ENCODE measurements at places on chromosomes 1 and 21.

GRCh38 chr1:6303397-6304012, 42.6 kb upstream of the GPR153 start:
- DNase-seq: no peak

DNA sequence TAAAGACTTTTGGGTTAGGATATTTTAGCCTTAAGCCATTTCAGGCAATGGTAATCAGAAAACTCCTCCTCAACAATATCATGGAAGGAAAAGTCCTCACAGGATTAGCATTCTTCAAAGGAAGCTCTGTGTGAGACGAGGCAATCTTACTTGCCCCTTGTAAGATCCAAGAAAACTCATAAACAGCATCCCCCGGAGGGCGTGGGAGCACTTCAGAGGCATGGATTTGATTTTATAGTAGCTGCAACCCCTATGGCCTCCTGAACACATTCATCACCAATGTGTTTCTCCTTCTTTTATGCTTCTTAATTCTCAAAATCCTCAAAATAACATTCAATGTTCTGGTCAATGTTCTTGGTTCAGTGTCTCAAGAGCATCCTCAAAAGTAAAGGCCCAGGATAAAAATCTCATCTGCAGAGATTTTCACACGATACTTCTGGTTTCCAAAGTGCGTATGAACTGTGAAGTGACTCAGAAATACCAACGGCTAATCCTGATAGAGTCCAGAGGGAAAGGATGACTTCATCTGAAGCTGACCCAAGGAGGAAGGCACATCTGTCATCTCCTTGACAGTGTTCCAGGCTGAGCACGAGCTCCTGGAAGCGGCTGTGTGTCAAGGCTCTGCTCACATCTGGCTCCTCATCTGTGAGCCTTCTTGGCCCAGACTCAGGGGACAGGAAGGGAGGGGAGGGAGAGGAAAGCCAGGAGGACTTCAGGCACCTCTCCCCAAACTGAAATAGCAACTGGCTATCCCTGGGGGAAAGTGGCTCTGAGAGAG, 49.3 kb upstream of the PSEN2 start:
- DNase-seq: no peak

DNA sequence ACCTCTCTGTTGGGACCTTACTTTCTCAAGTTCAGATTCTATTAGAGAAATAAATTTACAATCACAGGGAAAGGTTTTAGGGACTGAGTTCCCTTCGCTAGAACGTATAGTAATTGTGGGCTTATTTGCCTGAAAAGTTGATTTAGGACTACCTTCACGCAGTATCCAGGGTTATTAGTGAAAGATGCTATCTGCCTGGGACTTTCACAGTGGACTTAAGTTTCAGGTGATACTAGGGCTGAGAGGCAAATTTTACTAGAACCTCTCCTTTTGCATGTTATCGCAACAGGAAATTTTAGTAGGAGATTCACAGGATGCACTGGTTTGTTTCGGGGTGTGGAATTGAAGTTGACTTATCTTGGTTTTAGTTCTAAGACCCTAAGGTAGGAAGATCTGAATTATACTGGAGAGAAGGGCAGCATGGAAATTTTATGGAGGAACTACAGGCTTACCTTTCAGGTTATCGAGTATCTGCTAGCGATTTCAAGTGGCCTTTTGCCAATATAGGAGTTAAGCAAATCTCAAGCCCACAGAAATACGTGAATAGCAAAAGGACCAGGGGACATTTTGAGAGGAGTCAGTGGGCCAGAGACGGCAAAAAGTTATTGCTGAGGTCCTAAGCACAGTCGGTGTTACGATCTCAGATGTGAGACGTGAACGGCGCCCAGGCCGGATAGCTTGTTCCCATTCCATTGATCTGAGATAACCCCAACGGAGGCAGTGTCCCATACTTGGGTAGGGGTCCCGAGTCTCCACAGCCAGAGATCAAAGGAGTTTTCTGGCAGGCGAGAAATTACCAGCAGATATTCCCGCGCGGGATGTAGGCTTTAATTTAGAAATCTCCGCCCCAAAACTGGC, 723 bp upstream of the GNAI3 start:
- no peak for DNase-seq

GRCh38 chr1:109113590-109114341, at the start of gene ELAPOR1:
Gene ELAPOR1 (plus strand): TSS chr1:109114115. CDS start chr1:109114184, 69 bp downstream.
- DNase-seq: peak; percentile 69

DNA sequence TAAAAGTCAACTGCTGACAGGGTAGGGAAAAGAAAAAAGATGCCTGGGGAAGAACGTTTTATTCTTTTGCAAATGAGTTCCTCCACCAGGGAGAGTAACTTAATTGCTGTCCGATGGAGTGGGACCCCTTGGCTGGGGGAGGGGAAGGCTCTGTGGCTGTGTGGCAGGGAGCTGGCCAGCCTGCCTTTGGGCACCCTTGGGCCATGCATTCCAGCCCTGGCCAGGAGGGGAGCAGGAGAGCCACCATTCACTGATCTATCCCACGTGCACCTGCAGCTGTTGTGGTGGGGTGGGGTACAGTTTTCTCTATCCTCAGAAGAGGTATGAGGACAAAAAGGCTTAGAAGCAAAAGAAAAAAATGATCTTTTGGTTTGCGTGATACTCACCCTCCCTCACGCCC, 116.9 kb downstream of the KCNK1 start:
- DNase-seq: no peak

DNA sequence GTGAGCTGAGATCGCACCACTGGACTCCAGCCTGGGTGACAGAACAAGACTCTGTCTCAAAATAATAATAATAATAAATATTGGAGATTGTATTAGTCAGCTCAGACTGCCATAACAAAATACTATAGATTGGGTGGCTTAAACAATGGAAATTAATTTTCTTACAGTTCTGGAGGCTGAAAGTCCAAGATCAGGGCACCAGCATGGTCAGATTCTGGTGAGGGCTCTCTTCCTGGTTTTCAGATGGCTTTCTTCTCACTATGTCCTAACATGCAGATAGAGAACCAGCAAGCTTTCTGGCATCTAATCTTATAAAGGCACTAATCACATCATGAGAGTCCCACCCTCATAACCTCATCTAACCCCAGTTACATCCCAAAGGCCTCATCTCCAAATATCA, 23.2 kb upstream of the DDAH1 start:
- no peak for DNase-seq

GRCh38 chr1:96211202-96211601, 510.4 kb upstream of the PTBP2 start:
- no peak for DNase-seq

DNA sequence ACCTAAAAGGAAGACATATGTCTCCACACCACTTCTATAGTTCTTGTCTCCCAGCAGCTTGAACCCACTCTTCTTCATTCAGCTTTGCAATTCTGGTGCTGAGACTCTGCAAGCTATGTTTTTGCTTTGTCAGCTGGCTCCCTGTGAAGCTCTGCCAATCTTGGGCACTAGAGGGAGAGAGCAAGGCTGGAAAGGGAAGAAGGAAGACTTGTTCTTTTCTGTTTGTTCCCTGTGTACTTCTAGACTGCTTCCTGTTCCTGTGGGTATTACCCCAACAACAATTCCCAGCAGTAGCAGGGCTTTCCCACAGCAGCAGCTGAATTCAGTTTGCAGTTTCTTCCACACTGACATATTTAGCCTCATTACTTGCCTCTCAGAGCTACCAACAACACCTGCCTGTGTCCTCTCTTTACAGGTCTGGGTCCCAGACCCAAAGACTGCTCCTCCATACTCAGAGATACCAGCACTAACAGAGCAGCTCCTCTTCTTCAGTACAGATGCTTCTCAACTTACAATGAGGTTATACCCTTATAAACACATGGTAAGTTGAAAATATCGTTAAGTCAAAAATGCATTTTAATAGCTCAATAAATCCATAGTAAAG, 275.2 kb upstream of the NEGR1 start:
- no peak for DNase-seq

DNA sequence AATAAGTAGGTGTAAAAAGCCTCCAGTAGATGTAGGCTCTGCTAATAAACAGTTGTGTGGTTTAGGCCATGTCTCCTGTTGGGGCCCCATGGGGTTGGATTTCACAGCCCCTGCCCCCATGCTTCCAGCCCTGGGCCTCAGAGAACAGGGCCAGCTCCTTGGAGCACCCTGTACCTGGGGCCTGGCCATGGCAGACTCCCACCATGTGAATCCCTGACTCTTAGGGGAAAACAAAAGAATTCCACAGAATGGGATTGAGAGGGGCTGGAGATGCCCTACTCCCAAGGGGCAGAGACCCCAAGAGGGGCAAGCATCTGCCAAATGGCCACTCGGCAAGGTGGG, 11.5 kb downstream of the LRP8 start:
- no peak for DNase-seq

DNA sequence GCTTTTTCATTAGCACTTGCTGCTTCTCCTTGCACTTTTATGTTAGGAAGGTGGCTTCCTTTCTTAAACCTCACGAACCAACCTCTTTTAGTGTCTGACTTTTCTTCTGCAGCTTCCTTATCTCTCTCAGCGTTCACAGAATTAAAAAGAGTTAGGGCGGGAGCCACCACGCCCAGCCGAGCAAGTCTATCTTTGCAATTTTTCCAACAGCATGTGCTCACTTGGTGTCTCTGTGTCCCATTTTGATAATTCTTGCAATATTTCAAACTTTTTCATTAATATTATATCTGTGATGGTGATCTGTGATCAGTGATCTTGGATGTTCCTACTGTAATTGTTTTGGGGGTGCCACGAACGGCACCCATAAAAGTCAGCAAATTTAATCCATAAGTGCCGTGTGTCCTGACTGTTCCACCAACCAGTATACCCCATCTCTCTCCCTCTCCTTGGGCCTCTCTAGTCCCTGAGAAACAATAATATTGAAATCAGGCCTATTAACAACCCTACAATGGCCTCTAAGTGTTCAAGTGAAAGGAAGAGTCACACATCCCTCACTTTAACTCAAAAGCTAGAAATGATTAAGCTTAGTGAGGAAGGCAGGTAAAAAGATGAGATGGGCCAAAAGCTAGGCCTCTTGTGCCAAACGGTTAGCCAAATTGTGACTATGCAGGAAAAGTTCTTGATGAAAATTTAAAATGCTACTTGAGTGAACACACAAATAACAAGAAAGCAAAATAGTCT, 15.9 kb upstream of the ITPKB start:
- DNase-seq: no peak

DNA sequence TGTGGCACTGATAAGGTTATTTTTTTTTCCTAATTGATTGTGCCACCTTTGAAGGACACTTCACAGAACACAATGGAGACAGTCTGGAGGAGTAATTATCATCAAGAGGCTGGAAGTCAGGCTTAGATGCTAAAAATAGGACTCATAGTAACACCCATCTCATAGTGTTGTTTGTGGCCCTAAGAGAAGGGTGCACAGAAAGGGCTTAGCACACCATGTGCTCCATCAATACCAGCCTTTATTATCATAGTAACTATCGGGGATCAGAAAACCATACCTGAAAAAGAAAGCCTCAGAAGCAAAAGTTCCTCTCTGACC, 11.9 kb downstream of the NIPAL3 start:
- DNase-seq: no peak

GRCh38 chr1:108601708-108602410, 42.0 kb downstream of the EEIG2 start:
- no peak for DNase-seq

DNA sequence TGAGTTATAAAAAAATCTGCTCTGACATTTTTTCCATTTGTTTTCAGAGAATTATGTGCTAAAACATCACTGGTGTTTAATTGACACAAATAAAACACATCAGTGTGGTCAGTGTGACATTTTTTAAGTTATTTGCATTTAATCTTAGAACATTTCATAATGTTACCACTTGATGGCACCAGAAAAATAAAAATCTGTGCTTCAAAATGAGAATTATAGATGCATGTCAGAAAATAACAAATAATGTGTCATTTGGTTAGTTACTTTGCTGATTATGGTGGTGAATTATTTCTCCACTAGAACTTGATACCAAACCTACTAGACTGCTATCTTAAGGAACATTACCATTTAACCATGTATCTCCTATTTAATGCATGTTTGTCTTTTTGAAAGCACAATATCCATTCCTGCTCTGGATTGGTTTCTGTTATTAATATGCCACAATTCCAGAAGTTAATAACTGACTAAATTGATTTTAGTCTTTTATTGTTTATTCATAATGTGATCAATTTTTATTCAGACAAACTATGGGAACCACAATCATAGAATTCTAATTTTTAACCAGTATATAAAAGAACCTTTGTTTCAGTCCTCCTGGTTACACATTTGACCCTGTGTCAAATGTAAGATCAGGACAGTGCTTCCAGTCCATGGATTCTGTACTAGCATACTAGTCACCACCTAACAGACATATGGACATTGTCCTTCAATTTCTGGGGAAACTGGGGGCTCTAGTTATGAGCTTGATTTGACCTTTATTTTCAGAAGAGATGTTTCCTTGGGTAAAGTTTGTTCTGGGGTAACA, 81.0 kb downstream of the RPS6KC1 start:
- no peak for DNase-seq

DNA sequence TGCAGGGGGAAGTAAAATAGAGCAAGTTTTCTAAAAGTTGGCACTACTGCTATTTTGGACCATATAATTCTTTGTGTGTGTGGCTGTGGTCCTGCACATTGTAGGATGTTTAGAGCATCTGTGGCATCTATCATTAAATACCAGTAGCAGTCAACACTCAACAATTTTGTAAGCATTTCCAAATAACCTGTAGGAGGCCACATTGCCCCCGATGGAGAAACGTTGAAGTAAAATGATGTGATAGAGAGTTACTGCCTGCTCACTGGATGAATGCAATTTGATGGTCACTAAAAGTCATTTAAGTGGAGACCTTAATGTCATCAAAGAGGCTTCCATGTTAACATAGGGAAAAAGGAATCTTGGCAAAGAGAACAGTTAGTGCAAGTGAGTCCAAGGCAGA, 560.8 kb downstream of the NEGR1 start:
- no peak for DNase-seq

GRCh38 chr1:222454186-222454585, 93.7 kb downstream of the HHIPL2 start:
- no peak for DNase-seq

DNA sequence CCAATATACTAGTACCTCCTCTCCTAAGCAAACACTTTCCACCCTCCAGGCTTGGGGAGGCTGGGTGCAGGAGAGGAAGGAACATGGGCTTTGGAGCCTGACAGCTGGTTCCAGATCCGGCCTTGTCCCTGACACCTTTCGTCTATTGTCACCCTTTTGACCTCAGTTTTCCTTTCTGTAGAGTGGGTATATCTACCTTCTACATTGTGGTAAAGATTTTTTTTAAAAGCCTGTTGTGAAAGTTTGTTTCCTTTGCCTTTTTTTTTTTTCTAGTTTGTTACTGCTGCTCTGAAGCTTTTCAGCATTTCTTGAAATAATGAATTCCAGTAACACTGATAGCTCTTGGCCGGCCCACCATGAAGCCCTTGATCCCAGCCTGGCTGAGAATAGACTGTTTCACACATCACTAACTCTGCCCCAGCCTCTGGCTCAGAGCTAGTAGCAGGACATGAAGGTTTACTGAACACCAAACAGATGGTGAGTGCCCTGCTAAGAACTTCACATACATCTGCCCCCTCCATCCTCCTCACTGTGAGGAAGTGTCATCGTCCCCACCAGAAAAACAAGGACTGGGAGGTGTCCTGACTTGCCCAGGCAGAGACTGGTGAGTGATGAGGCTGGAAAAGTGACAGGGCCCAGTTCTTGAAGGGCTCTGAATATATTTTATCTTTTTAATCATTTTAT, 33.0 kb upstream of the ID3 start:
- no peak for DNase-seq
